ENCODE measurements at places on chromosomes 2 and 18.
A peak's percentile ranks its signal among the peaks of the same experiment; 100 is the strongest.

DNA sequence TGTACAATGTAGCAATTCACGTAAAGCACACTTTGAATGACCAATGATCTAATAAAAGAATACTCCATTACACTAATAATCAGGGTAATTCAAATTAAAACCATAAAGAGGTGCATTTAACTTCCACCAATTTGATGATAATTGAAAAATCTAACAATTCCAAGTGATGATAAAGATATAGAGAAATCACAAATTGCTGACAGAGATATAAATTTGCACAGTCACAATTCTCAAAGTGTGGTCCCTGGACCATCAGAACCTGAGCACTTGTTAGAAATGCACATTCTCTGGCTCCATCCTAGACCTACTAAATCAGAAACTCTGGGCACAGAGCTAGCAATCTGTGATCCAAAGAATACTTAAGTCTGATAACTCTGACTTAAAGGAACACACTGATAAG, 165.8 kb upstream of the DCC start:
- no peak for DNase-seq

DNA sequence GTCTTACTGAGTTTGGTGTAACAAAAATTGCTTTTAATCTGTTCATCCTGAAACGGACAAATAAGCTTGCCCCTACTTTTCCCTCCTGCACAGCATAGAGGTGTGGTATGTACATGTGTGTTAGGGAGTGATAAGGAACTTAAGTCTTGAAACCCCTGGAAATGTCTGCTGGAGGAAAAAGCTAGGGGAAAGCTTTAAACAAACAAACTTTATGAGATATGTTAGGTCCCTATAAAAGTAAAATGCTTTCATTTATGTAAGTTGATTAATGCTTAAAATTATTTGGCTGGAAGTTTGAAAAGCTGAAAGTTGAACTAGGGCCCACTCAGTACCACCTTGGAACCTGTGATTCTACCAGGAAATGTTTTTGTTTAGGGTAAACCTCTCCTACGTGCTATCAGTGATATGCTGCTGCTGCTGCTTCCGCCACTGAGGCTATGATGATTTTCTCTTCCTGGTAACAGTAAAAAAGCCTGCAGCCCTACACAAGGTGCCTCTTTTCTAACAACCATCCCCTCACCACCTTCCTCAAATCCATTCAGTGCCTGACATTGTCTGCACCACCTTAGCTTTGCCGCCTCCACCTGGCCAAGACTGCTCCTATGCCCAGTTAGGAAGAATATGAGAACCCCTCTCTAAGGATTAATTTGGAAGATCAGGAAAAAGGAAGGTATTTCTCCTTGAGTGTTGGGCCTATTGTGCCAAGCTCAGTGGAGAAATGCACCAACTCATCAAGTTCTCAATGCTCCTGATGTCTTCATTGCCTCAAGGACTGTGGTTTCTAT, 2.5 kb upstream of the YES1 start:
- no peak for DNase-seq

- no peak for DNase-seq
Observed at GRCh38 chr2:215238485-215239098, 73.3 kb upstream of the ATIC start.

- no peak for DNase-seq
Observed at GRCh38 chr2:171345971-171346722, 87.6 kb downstream of the METTL8 start.

DNA sequence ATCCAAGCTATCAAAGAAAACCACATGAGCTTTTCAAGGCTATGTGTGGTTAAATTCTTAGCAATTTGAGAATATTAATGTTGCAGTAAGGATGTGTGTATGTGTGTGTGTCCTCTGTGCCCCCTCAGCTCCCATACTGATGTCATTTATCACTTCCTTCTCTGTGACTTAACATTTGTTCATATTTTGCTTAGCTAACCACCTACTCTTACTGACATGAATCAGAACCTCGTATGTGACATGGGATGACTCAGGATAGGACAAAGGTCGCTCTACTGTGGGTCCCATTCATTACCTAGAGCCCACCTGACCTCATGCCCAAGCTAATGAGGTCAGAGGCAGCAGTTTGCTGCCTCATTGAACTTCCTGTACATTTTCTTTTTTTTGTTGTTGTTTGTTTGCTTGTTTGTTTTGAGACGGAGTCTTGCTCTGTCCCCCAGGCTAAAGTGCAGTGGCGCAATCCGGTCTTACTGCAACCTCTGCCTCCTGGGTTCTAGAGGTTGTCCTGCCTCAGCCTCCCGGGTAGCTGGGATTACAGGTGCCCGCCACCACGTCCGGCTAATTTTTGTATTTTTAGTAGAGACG, 36.3 kb downstream of the MOGAT1 start:
- DNase-seq: peak; percentile 7

DNA sequence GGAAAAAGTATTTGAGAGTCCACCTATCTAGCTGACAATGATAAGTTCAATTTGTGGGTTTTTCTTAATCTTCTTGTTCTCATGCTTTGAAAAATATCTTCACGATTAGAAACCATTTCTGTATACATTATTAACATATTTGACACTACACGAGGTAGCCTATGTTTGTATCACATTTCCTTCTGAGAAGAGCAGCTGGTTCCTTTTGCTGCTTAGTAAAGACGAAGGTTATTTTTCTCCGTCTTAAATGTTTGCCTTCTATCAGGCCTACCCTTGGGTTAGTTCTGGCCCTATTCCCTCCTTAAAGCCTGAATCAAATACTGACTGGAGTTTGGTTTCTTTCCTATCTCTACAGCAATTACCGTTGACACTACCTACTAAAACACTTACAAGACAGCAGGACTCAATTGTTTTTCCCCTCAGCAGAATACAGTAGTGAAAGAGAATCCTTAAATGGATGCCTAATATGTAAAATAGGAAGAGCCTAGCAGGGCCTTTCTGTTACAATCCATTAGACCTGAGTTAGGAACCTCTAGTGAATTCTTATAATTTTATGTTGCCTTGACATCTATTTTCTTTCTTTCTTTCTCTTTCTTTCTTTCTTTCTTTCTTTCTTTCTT, 790.4 kb downstream of the EPHA4 start:
- DNase-seq: no peak

DNA sequence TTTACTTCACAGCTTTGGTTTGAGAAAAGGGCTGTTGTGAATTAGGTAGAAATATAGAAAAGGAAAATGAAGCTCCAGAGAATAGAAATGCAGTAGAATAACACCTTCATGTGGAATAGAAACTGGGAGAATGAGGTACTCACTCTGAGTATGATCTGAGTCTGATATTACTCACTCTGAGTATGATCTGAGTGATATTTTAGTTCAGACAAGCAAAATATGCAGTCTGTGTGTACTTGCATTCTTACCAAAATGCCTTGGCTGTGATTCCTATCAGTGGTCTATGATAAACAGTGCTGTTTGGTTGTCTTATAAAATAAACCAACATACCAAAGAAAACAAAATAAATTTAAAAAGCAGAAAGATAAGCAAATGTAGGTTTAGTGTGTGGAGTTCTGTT, 487.6 kb downstream of the THSD7B start:
- no peak for DNase-seq

- no peak for DNase-seq
Observed at GRCh38 chr2:23690421-23691105, 236.4 kb downstream of the ATAD2B start.

- DNase-seq: no peak
Observed at GRCh38 chr2:199405241-199405640, 52.5 kb downstream of the SATB2 start.

- peak; percentile 73 for DNase-seq
Observed at GRCh38 chr2:85577386-85578242, at the start of gene VAMP8. Gene VAMP8, plus strand, starts transcription at chr2:85577586. Its CDS starts 61 bp downstream, at chr2:85577647.

- no peak for DNase-seq
Observed at GRCh38 chr2:172712251-172712650, 23.4 kb upstream of the RAPGEF4 start.

GRCh38 chr2:69773206-69773605, 31.3 kb downstream of the ANXA4 start:
- DNase-seq: no peak

DNA sequence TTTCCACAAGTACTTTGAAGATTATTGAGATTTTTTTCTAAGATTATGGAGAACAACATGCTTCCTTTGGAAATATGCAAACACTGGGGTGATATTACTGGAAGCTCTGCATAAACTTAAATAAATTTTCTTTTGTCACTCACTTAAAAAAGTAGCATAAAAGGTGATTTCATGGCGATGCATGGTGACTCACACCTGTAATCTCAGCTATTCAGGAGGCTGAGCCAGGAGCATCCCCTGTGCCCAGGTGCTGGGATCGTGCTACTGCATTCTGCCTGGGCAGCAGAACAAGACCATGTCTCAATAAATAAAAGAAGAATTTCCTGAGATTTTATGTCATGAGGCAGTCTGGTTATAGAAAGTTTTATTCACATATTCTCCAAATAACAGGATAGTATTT, 679.1 kb upstream of the CDH2 start:
- DNase-seq: no peak

GRCh38 chr2:217899231-217900009, 103.4 kb downstream of the TNS1 start:
- no peak for DNase-seq

DNA sequence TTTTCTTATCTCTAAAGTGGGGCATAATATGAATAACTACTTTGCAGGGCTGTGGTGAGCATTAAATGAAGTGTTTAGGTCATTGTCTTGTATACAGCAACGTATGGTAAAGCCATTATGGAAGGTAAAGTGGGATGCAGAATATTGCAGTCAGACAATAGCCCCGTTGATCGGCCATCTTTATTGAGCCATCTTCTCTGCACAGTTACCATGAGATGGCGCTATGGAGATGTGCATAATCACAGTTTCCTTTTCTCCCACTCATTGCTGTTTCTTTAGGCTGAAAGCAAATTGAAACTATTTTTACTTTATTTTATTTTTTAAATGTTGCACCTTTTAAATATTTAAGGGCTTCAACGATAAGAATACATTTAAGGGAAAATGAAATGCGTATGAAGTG, 108.9 kb downstream of the THSD7B start:
- no peak for DNase-seq

DNA sequence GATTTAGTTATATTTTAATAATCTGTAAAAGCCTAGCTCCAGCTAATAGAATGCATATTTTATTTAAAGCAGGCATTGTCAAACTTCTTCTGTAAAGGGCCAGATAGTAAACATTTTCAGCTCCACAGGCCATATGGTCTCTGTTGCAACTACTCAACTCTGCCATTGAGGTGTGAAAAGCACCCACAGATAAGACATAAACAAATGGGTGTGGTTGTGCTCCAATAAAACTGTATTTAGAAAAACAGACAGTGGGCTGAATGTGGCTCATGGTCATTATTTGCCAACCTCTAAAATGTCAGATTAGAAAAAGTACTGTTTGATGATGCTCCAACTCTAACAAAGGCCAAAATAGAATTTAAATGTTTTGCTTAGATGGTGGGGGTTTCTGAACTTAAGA, 519.9 kb downstream of the RNF144A start:
- no peak for DNase-seq

DNA sequence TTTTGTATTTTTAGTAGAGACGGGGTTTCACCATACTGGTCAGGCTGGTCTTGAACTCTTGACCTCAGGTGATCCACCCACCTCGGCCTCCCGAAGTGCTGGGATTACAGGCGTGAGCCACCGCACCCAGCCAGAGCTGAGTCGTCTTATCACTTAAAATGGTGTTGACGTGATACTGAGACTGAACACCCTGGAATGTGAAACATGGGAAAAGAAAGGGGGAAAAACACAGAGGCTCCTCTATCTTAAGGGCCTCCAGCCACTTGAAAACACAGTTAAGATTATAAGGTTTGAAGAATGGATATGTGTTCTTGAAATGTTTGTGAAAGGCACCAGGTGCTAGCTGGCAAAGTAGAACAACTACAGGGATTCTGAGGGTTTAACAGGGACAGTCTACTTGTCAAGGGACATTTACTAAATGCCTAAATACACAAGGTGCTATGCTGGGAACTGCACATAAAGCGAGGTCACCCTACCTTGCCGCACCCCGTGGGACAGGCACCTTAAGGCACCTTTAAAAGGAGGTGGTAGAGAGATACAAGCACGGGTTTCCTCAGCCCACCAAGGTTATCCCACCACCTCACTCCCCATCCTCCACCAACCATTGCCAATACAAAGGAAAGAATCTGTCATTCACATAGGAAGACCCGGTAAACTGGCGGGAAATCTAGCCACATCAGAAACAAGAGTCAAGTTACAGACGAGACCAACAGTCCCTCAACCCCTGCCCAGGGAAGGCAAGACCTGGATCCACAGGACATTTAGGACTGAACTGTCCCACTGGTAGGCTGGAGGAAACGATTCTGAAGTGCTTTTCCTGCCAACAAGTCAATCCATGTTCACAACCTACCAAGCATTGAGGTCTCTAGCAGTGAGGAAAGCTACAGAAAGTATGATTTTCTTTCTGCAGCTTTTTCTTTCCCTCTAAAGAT, 43.4 kb downstream of the STK39 start:
- DNase-seq: no peak

- DNase-seq: no peak
Observed at GRCh38 chr2:33467413-33467812, 9.0 kb upstream of the RASGRP3 start.

DNA sequence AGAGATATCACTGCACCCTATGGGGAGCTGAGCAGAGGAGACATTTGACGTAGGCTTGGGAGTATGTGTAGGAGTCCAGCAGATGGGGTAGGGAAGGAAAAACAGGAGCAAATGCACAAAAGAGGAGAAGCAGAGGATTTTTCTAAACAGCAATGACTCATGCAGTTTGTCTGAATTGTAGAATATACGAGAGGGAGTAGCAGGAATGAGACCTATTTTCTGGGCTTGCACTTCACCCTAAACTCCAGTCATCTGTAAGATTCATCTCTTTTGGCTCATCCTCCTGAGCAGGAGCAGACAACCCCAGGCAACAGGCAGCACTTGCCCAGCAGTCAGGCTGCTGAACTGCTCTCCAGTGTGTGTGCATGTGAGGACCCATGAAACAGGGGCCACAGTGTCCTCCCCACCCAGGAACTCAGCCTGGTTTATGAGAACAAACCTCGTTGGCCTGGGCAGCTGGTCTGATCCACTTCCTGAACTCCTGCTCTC, 100.2 kb upstream of the CDC42EP3 start:
- no peak for DNase-seq

- no peak for DNase-seq
Observed at GRCh38 chr18:64714086-64714485, 565.2 kb upstream of the LINC00305 start.

GRCh38 chr2:20615466-20616241, 35.2 kb downstream of the HS1BP3 start:
- DNase-seq: no peak

DNA sequence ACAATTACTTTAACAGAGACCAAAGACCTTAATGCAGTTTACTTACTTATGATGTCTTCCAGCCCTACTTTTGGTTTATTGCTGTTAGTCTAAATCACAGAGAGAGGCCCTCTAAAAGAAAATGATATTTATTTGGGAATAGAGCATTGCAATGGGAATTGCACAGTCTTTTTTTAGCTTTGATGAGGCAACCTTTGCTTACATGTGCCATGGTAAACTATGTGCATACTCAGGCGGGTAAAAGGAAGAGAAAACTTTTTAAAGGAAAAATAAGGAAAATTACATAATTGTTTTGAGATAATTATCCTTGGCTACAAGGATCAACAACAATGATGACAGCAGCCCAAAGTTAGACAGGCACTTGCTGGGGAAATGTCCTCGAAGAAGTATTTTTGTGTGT, 78.6 kb downstream of the EFEMP1 start:
- no peak for DNase-seq

Data from KG1 (cell line).